Stimulated activated CD4-positive, alpha-beta T cell treated with anti-CD3 and anti-CD28 coated beads, Interleukin-1b, Interleukin-23, amount 100 ng/mL, for 1 hour (primary cell): ENCODE measurements at places on chromosomes 4 and X.

GRCh38 chr4:155099231-155099630 is 109.2 kb upstream of the NPY2R start:
- no peak for DNase-seq

DNA sequence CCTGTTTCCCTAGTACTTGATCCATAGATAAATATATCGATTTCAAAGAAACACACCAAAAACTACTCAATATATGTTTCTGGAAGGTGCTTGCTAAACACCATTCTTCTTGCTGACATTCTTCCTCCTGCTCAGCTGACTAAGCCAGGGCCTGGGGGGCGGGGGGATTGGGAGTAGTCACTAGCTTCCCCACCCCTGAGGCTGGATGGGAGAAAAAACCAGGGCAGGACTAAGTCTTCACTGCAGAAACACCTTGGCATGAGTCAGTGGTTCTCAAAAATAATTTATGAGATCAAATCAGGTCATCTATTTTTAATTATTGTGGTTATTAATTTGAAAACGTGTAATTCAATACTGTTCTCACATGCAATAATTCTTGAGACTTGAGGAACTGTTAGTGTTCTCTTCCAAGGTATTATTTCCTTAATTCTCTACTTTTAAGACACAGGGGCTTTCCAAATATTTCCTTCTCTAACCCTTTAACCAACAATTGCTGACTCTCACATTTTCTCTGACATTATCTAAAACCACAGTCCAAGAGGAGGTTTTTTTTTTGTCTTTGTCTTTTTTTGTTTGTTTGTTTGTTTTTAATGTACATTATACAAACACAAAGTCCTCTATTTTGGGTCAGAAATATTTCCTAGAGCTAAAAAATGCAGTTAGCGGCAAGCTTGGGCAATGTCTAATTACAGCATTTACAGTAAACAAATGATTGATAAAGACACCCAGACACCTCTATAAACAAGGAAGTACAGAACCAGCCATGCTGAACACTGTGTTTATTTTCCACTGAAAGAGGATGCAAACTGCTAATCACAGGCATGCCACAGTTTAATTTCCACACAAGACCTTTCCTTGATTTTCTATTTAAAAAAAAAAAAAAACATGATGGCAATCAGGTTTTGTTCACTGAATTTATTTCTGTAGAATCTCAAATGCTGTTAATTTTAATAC is 120.3 kb upstream of the USP9X start:
- DNase-seq: no peak

DNA sequence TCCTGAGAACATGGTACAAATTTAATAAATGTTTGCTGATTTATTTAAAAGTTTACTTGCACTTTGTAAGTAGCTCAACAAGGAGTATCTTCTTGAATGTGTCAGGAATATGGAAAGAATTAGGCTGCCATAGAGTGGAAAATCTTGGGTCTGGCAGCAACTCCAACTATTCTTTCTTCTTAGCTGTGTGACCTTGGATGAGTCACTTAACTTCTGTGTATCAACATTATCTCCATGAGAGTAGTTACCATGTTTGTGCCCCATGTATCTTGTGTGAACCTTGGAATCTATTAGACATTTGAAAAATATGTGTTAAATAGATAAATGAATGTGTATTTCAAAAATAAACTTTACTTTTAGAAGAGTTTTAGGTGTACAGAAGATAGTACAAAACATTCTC is 348.8 kb downstream of the GBA3 start:
- no peak for DNase-seq

GRCh38 chr4:27187786-27188185 is 327.1 kb downstream of the STIM2 start:
- DNase-seq: no peak

DNA sequence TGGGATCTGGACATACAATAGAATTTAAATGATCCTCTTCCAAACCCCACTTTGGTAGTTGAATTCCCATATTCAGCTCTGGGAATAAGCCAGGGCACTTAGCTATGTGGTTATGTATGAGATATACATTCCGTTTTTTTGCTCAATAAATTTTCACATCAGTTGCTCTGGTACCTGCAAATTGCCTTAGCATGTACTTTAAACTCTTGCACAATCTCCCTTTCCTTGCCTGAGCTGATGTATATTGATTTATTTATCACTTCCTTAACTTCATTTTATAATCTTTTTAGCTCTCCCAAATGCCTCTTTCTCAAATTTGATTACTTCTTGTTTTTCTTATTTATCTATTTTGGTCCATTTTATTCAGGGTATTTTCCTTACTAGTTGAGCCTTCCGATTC is 90.1 kb upstream of the AGA start:
- DNase-seq: no peak

GRCh38 chr4:140497747-140498636 is at the start of gene MGAT4D:
Gene MGAT4D, minus strand, starts transcription at chr4:140498293. Its CDS starts 71 bp downstream, at chr4:140498222.
- DNase-seq: no peak

- no peak for DNase-seq
Observed at GRCh38 chr4:150342945-150343344, 239.0 kb upstream of the MAB21L2 start.

GRCh38 chrX:112066813-112067212 is 15.8 kb downstream of the TRPC5 start:
- DNase-seq: no peak

GRCh38 chr4:4990857-4991540 is 28.3 kb downstream of the CYTL1 start:
- DNase-seq: no peak

- no peak for DNase-seq
Observed at GRCh38 chr4:19372390-19372789, 879.3 kb upstream of the SLIT2 start.

- DNase-seq: no peak
Observed at GRCh38 chrX:71067712-71068043, 456 bp downstream of the SNX12 start.

DNA sequence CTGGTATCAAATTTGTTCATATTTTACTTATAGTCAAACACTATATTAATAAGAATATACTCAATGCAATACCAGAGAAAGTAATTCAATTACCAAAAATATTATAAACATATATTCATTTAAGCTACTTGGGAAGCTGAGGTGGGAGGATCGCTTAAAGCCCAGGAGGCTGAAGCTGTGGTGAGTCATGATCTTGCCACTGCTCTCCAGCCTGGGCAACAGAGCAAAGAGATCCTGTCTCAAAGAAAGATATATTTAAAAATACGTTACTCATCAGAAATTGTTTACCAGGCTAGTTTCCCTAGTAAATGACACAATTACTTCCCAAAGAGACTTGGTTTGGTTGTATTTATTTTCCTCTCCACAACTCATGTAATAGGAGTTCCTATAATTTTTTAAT is 433.6 kb downstream of the GASK1B start:
- DNase-seq: no peak

- no peak for DNase-seq
Observed at GRCh38 chr4:121277194-121278105, 103.4 kb downstream of the QRFPR start.

DNA sequence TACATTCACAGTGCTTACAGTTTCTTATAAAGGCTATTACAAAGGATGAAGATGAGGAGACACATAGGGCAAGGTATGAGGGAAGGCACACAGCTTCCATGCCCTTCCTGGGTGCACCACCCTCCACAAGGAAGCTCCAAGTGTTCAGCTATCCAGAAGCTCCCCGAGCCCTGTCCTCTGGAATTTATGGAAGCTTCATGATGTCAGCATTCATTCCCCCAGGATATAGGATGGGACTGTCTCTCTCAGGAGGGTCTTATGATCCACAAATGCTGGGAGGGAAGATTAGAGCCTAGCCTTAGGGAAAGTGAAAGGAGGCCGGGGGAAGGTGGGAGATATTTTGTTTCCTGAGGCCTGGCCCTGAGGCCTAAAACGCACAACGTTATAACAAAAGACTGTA is 236.0 kb downstream of the ANK2 start:
- no peak for DNase-seq

- no peak for DNase-seq
Observed at GRCh38 chr4:15043226-15043625, 40.9 kb downstream of the CPEB2 start.

DNA sequence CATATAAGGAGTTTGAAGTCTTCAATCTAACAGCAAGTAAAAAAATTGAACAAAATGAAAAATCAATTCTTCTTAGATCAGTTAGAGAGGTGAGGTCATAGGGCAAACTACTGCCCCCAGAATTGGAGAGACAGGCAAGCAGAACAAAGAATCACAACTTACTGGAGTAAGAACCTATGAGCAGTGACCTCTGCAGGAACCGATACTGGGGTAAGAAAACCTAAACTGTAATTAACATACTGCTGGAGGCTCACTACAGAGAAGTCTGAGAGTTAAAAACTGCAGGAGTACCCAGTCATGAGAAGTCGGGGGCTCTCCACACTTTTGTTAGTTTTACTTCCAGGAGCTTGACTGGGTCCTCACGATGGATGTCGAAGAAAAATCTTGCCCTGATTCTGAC is 16.0 kb downstream of the CLDN22 start:
- no peak for DNase-seq

- DNase-seq: no peak
Observed at GRCh38 chr4:82398263-82398662, 24.5 kb upstream of the HNRNPD start.

DNA sequence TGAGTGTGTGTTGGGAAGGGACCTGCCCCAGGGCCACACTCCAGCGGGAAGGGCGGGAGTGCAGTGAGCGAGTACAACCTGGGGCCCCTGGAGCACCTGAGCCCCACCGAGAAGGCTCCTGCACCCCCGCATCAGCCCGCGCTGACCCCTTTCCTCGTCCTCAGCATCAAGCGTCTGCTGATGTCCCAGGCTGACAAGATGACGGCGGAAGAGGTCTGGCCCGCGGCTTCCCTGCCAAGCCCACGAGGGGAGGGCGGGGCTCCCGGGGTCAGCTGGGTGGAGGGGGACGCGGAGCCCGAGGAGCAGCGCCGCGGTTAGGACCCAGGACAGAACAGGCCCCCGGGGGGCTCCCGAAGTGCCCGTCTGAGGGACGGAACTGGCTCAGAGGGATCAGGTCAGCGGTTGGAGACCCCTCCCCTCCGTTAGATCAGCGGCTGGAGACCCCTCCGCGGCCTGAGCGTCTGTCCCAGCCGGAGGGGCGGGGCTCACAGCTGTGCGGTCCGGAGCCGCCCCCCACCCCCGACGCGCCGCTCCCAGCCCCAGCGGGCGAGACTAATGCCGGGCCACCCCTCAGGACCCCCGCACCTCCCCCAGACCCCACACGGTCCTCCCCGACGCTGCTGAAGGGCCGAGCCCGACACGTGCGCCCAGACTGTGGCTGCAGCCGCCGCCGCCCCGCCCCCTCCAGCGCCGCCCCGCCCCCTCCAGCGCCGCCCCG is 6.7 kb downstream of the MYL5 start:
- DNase-seq: no peak

DNA sequence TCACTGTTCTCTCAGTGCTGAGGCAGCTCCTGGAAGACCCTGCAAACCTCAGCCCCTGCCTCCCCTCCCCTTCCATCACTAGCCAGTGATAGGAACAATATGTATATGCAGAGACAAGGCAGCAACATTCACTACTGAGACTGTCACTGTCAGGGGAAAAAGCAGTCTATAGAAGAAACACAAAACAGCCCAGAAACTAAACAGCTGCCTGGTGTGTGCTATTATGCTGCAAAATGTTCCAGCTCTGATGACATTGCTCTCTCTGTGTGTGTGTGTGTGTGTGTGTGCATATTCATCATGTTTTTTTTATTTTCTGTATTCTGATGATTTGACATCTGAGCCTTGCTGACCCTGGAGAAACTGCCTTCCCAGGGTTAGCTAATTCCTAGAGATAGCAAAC is 147.2 kb downstream of the SPATA18 start:
- no peak for DNase-seq

DNA sequence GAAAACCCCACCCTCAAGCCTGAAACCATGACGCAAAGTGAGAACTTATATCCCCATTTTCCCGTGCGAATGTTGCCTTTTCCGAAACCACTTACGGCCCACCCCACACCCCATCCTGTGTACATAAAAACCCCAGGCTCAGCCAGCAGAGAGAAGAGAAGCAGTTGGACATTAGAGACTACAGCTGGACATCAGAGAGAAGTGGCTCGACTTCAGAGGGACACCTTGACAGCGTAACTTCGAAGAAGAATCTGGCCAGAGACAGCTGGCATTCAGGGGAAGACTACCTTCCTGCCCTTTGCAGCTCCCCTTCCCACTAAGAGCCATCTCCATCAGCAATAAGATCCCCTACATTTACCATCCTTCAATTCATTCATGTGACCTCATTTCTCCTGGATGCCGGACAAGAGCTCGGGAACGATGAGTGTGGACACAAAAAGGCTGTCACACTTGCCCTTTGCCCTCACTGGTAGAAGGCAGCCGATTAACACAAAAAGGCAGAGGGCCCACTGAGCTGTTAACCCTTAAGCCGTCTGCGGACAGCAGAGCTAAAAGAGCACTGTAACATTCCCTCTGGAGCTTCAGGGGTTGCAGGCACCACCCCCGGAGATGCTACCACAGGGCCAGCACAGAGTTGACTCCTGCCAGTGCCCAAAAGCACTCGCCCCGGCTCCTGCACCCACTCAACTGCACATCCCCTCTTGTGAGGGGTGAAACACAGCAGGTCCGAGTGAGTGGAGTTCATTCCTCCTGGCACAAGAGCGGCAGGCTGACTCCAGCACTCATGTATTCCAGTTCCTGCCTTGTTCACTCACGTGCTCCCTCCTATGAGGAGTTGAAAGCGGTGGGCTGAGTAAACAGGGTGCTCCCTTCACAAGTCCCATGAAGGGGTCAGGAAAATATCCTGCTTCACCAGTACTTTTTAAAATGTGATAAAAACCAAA is 7.5 kb downstream of the CHM start:
- DNase-seq: no peak

DNA sequence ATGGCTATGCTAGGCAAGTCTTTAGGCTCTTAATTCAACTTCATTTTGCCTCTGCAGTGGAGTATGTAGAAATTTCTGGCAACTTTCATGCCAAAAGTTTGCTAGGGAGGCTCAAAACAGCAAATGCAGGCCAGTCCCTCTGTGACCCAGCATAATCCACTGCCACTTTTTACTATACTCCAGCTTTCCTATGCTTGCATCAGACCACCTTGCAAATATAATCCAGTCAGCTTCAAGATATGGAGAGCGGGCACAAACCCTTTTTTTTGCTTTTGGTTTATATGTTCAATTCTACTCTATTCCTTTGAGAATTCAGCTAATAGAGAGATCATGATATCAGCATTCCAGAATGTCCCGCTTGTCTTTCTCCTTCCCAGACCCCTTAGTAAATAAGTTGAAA is 192.0 kb upstream of the PABPC4L start:
- no peak for DNase-seq

DNA sequence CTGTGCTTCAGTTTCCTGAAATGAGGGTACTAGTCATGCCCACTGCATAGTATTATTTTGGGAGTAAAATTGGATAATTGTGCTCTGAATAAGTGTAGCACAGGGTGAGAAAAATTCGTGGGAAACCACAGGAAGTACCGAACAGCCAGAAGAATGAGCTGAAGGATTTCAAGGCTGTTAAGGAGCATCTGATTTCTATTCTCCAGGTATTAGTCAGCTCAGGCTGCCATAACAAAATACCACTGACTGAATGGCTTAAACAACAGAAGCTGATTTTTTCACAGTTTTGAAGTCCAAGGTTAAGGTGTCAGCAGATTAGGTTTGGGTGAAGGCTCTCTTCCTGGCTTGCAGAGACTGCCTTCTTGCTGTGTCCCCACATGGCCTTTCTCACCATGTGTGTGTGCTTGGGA is 41.9 kb downstream of the WWC2 start:
- no peak for DNase-seq
